ENCODE measurements at places on chromosomes 16 and 17.

- no peak for DNase-seq
Observed at GRCh38 chr17:74750327-74751069, 2.1 kb downstream of the NHERF1 start.

GRCh38 chr16:76574651-76575050, 297.4 kb downstream of the CNTNAP4 start:
- DNase-seq = no peak

DNA sequence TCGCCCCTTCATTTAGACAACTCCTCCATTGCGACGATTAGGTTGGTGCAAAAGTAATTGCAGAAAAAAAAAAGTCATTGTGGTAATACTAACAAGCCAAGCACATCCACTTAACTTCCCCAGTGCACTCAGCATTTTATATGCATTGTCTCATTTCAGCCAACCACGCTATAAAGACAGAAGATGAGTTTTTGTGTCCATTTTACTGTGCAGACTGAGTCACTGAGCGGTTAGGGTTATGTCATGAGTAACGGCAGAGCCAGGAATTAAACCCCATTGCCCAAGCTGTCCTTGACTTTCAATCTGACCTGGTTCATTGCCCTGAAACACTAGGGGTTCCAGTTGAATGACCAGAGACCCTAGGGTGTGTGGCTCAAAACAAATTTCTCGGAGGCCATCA, 218.7 kb downstream of the XYLT1 start:
- no peak for DNase-seq

- no peak for DNase-seq
Observed at GRCh38 chr17:37094391-37094790, 145.6 kb downstream of the AATF start.

GRCh38 chr16:85525420-85526184, 87.5 kb upstream of the GSE1 start:
- no peak for DNase-seq

GRCh38 chr16:83458612-83459011, 349.2 kb upstream of the HSBP1 start:
- DNase-seq = no peak

GRCh38 chr17:4490637-4491061, 8.0 kb upstream of the SPNS2 start:
- DNase-seq = no peak

DNA sequence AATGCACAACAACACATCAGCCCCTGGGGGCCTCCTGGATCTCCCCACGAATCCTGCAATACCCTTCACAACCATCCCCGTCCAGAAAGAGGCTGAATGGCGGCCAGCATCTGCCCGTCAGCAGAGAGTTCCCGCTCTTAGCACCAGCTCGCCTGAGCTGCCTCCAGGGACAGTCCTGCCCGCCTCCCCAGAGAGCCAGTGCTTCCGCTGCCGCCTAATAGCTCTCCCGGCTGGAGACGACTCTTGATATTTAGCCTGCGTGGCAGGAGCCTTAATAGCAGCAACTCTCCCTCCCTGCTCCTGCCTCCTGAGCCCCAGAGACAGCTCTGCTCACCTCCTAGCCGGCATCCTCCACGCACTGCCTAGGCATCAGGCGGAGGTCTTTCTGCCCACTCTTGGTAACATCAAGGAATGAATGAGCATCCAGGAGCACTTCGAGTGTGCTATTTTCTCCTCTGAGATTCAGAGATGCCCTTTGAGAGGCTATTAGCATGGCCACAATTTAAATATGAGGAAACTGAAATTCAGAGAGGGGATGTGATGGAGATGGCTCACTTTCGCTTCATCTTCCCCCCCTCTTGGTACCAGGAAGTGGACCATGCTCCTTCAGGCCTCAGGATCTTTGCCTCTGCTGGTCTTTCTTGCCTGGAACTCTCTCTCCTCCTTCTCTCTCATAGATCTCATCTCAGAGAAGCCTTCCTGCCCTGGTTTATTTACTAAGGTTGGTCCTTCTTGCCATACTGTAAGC, 67.9 kb downstream of the RAI1 start:
- no peak for DNase-seq

DNA sequence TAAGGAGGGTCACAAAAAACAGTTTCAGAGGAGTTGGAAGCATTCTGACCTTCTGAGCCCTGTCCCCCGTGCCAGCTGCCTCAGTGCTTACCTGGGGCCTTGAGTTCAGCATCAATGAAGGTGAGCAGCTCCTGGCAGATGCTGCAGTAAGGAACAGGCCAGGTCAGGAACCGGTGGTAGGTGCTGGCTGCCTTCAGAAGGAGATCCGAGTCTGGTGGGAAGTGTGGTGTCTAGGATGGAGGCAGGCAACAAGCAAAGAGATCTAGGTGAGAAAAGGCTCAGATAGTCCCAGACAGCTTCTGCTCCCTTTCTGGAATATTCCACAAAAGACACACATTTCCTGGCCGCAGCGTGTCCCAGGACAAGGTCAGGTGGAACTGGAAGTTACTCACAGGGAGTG, 37.2 kb upstream of the PIK3R6 start:
- DNase-seq = no peak

GRCh38 chr17:40602445-40603443, 37.5 kb upstream of the CCR7 start:
- no peak for DNase-seq

GRCh38 chr17:76048711-76049110, 21.6 kb upstream of the EVPL start:
- no peak for DNase-seq
